Neural crest cell (in vitro differentiated cells): ENCODE measurements at places on chromosomes 2 and 18.
A peak's percentile ranks its signal among the peaks of the same experiment; 100 is the strongest.

- DNase-seq: no peak
Measured at GRCh38 chr2:47719099-47719498, 63.8 kb upstream of the MSH6 start.

DNA sequence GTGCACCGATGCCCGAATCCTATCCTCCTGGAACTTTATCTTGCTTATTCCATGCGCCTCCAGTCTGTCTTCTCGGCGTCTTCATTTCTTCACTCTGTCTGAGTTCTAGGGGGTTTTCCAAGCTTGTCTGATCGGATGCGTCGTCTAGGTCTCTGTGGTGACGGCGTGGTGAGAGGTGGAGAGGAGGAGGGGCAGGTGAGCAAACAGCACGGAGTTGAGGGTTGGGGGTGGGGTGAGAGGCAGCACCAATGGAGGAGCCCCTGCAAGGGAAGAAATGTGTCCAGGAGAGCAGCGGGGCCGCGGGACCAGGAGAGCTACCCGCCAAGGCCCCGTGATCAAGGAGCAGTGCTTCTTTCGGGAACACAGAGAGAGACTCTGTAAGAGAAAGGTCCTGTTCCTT lies 131.3 kb upstream of the TWIST2 start:
- DNase-seq: no peak

DNA sequence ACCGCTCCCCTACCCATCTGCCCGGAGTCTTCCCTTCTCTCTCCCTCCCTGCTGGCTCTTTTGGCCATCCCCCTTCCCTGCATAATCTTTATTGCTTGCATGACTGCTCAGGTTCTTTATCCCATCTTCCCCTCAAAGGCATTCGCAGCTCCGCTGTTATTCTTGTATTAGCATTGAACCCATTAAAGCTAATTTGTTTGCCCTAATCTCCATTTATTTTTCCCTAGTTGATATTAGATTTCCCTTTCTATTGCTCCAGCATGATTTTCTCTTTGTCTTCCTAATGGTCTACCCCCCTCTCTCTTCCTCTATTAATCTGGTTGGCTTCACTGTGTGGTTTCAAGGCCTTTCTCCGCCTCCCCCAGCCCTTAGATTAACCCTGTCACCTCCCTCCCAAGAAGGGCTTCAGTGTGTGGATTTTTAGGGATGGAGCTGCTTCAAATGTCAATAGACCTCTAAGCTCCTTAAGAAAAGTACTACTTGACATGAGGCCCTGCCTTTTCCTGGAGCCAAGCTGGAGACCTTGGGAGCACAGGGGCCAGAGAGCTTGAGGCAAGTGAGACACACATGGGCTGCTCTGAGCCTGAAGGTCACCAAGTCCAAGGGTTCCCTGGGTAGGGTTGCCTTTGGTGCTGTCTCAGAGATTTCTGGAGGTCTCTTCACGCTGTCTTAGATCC lies 20.1 kb downstream of the PAX8 start:
- no peak for DNase-seq

GRCh38 chr2:100321866-100322820 lies at the start of gene LONRF2:
Gene LONRF2 (minus strand): TSS chr2:100322501. CDS start chr2:100322093, 408 bp downstream.
- DNase-seq: peak; percentile 20

DNA sequence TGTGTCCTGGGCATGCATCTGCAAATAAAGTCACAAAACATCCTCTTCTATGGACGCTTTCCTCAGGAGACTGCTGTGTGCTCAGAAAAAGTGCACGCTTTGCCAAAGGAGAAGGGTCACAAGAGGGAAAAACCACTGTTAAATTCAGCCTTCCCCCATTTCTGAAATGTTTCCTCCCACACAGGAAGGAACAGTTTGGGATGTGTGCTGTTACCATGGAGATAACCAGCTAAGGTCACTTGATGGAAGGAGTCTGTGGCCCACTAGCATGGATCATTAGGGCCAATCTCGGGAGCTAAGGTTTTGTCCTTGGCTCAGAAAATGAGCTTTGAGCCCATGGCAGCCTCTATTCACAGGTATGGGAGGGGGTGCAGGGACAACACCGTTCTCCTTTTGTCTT lies 5.6 kb downstream of the KCNE4 start:
- DNase-seq: no peak

GRCh38 chr2:25698752-25699151 lies 25.4 kb upstream of the DTNB start:
- DNase-seq: no peak

DNA sequence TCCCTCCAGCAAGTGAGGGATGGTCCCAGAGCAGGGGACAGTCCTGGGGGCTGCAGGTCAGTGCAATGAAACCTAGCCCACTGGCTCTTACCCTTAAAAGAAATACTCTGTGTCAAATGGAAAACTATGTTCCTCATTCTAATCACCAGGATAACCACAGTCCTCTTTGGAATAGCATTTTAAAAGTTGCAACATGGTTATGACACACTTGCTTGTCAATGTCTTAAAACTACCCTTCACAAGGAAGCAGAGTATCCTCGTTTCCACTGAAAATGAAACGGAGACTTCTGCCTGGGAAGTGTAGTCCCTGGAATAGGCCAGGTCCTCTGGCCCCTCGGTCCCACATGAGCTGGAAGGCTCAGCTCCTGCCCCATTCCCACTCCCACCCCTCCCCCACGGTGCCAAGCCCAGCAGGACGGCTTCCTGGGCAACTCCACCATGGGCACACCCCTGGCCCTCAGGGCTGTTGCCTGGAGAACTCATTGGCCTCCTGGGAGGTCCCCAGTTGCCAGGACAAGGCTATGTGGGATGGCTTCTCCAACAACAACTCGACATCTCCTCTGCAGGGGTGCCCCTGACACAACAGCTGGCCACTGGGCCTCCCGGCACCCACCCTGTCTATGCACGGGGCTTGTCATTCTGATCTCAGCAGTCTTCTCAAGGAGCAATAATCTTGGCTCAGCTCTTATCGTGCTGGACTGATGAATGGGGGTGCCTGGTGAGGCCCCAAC lies 38.3 kb upstream of the ST3GAL5 start:
- DNase-seq: no peak

DNA sequence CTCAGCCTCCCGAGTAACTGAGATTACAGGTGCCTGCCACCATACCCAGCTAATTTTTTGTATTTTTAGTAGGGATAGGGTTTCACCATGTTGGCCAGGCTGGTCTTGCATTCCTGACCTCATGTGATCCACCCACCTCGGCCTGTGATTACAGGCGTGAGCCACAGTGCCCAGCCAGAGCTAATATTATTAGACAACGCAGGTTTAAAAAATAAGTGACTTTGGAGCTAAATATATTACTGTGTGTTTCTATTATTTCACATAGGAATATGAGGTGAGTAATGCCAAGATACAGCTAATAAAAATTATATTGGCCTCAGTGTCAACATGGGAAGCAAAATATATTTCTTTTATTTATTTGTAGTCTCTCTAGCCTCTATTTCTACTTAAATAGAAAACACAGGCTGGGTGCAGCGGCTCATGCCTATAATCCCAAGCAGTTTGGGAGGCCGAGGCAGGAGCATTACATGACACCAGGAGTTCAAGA lies 120.2 kb downstream of the C2orf74 start:
- no peak for DNase-seq

GRCh38 chr2:239594019-239594771 lies 193.4 kb upstream of the HDAC4 start:
- no peak for DNase-seq

- no peak for DNase-seq
Measured at GRCh38 chr2:217186668-217187159, 326.9 kb upstream of the TNP1 start.

DNA sequence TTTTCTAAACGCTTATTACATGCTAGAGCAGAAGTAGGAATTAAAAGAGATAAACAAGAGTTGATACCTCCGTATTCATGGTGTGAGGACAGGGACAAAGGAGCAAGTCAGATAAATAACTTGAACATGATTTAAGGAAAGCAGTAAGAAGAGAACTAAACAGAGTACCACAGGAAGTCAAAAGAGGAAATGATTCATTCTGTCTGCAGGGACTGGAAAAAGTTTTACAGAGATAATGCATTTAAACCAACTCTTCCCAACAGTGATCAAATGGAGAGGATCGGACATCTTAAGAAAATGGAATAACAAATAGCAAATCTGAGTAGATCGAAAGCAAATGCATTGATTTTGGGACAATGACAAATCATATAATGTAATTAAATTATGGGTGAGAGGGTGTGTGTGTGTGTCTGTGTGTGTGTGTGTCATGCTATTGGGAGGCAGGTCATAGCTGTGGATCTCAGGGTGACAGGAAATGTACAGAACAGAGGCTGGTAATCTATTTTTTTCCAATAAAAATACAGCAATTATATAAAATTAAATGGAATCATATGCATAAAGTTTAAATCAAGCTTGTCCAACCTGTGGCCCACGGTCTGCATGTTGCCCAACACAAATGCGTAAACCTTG lies 113.4 kb downstream of the MC4R start:
- DNase-seq: no peak

DNA sequence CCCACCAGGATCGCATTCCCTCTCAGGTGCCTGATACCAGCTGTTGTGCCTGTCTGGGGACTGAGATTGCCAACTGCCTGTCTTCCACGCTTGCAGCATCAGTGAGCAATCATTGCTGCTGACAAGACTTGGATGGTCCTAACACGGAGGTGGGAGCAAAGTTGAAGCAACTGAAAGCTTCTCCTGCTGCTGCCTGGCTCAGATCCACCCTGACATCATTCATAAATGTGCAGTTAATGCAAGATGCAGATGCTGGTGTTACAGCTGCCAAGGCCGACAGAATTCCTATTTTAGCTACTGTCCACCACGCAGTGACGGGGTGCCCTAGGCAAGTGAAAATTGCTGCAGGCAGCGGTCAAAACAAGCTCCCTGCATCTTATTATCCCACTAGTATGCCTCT lies 131.4 kb downstream of the VWC2L start:
- no peak for DNase-seq

- no peak for DNase-seq
Measured at GRCh38 chr2:12389344-12390045, 327.2 kb upstream of the TRIB2 start.

- DNase-seq: no peak
Measured at GRCh38 chr2:220006152-220006621, 378.8 kb downstream of the SLC4A3 start.

GRCh38 chr18:50704357-50704940 lies 115.4 kb downstream of the MRO start:
- no peak for DNase-seq

DNA sequence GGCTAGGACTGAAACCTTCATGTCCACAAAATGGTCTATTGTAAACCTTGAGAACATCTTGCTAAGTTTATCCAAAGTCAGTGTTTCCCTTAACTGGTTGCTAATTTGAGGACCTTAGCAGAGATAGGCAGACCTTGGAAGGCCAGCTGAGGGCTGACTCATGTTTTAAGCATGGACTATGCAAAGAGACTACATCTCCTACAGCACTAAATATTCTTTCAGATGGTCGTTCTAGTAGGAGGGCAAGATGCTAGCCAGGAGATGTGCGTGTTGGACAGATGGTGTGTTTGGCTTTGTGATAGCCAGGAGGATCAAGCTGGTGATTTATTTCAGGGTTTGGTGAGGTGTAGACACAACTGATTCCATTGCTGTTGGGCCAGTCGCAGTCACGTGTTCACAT lies 75.8 kb downstream of the NRP2 start:
- DNase-seq: no peak

GRCh38 chr18:48662011-48662661 lies 123.3 kb downstream of the CTIF start:
- no peak for DNase-seq

- no peak for DNase-seq
Measured at GRCh38 chr2:62010632-62011256, 105.3 kb downstream of the COMMD1 start.
